NCI-H187 treated with DMSO at 0.1 percent for 48 hours (cell line): ENCODE measurements at places on chromosomes 4 and X.
A peak's percentile ranks its signal among the peaks of the same experiment; 100 is the strongest.

DNA sequence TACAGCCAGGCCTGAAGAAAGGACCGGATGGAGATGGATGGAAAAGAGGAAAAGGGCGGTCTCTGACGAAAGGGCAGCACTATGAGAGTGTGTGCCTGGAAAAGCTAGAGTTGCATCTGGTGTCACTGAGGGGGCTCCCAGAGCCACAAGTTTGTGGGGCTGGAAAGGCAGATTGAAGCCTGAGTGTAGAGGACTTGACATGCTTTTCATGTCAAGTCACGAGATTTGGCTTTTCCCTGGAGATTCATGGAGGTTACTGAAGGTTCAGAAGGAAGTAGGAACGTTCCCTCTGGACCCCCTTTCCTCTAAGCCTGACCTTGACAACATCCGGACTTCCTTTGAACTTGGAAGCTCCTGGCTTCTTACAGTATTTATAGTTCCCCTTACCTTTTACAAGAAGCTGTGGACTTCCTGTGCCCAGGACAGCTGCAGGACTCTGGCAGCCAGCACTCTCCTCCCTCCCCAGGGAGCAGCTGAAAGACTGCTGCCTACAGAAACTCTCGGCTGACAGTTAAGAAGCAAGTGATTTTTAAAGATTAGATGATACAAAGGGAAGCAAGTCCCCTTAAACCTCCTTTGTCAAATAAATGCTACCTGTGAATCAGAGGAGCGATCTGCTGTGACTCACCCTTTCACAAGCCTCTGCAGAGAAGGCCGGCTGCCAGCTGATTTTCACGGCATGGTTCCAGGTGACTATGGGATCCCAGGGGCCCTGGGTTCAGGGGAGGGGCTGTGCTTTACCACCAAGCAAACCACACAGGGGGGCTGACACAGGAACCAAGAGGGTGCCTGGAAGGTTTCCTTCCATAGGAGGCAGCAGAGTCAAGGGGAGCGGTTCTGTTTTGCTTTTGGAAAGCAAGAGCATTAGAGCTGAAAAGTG lies 72.9 kb upstream of the STIM2 start:
- peak; percentile 5 for DNase-seq

DNA sequence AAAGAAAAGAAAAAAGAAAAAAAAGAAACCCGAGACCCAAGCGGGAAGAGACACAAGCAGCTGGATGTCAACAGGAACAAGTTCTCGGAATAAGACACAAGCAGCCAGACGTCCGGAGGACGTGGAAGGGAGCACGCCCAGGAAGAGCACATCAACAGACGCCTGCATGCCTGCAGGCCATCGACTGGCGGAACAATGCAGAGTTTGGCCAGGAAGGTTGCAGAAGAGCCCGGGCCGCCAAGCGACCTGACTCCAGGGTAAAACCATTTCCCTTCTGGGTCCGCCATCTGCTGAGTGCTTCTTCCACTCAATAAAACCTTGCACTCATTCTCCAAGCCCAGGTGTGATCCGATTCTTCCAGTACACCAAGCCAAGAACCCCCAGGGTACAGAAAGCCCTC lies 95.6 kb upstream of the PRR32 start:
- no peak for DNase-seq

- DNase-seq: no peak
Measured at GRCh38 chr4:99571883-99572282, 2.7 kb upstream of the MTTP start.

- no peak for DNase-seq
Measured at GRCh38 chrX:25016361-25016671, 551 bp upstream of the ARX start.
